ENCODE measurements at places on chromosomes 5 and 9. TPM values are rescaled to one million over a fixed set of nuclear protein-coding genes. Genes with fewer than 3 reads are reported as not detected.

Gene TTC33
- 27.6 TPM for total RNA-seq

Gene WDR38
- total RNA-seq: not detected

Gene GABRG2
- total RNA-seq: 3.9 TPM

Gene THBS4
- 0.43 TPM for total RNA-seq

- DNase-seq: peak; percentile 82
Measured at GRCh38 chr9:113564498-113565237, 101.1 kb downstream of the RGS3 start.

DNA sequence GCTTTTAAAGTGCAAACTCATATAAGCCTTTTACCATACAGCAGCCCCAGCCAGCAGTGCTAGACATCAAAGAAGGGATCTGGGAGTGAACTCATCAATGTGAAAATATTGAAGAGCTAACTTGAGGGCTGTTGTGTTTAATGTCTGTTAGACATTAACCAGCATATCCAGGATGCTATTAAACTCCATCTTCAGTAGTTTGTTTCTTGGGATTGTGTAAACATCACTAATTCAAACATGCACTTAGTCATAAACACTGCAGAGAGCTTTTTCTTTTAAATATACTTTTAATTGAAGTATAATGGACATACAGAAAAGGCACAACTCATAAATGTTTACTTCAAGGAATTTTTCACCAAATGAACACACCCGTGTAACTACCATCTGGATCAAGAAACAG, 81.8 kb downstream of the TMEM252 start:
- DNase-seq: no peak

GRCh38 chr5:133273661-133274596, 222.1 kb downstream of the HSPA4 start:
- DNase-seq: no peak

DNA sequence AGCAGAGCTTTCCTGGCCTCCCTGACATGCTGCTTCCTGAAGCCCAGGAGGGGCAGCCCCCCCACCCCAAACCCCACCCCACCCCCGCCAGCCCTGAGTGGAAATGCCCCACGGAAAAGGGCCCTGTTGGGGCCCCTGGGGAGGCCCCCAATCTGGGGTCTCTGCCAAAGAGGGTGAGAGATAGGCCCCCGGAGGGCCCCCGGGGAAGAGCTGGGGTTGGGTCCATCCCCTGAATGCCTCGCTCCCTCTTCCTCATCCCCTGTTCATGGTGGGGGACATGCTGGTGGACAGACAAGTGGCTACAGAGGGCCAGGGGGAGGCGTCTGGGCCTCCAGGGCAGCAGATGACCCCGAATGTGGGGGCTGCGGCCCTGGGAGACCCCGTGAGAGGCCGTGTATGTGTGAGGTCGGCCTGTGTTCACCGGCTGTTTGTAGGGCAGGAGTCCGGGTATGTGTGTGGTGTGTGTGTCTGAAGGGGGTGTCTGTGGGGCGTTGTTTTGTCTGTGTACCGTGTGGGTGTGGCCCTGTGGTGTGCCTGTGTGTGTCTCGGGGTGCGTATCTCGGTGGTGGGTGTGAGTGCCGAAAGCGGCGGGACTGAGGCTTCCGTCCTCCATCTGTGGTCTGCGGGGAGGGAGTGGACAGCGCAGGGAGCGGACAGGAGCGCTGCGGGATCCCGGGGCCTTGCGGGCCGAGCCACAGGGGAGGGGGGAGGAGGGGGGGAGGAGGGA, 11.3 kb downstream of the C9orf50 start:
- DNase-seq: no peak

GRCh38 chr9:137772281-137772873, 105.2 kb upstream of the CACNA1B start:
- no peak for DNase-seq

DNA sequence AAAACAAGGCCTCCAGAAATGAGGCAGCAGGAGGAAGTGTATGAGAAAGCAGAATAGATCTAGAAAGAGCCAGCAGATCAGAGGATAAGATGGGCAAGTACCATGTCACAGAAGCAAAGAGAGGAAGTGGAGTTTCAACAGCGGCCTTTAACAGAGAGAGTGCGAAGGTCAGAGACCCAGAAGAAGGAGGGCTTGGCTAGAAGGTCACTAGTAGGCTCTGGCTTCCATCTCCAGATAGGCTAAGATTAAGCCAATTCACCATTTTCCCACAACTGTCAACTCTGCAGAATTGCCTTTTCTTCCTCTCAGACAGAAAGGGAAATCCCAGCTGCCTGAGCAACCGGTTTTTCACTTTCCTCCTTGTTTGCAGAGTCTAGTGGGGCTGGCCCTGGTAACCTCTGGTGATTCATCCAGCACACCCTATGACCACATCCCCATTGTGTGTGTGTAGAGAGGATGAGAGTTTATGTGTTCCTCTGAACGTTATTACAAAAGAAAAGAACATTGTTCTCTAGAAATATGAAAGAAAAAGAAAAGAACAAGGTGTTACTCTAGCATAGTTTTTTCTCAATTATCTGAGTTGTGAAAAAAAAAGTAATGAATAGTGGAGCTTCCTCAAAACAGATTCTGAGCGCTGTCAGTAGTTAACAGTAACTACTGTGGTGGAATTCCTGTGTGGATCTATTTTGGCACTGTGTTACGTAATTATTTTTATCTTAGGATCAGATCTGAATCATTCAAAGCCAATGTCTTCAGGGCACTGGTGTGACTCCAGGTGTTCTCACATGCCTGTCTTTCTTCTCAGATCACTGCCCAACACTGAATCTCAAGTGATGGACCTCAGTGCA, 220.4 kb downstream of the ARRDC3 start:
- peak; percentile 79 for DNase-seq

- DNase-seq: no peak
Measured at GRCh38 chr5:174482607-174483024, 241.8 kb upstream of the MSX2 start.

- no peak for DNase-seq
Measured at GRCh38 chr9:116115761-116116353, 37.7 kb upstream of the PAPPA start.
